Adrenal gland (tissue), 19 donors: ENCODE measurements at places on chromosomes 4 and X. TPM values are rescaled to one million over a fixed set of nuclear protein-coding genes. Genes with fewer than 3 reads are reported as not detected.
A peak's percentile ranks its signal among the peaks of the same experiment; 100 is the strongest.

SAGE1 gene
- not detected for total RNA-seq

CT45A3 gene
- not detected for total RNA-seq

FGFR3 gene
- 2.0 TPM for total RNA-seq

PPP2R2C gene
- 2.0 TPM for total RNA-seq

CYLC1 gene
- total RNA-seq: not detected

TCEAL3 gene
- 23.5 TPM for total RNA-seq

FAM47E gene
- total RNA-seq: 2.8 TPM

MND1 gene
- total RNA-seq: not detected

TCP11X2 gene
- total RNA-seq: not detected

ACE2 gene
- 1.9 TPM for total RNA-seq

DNA sequence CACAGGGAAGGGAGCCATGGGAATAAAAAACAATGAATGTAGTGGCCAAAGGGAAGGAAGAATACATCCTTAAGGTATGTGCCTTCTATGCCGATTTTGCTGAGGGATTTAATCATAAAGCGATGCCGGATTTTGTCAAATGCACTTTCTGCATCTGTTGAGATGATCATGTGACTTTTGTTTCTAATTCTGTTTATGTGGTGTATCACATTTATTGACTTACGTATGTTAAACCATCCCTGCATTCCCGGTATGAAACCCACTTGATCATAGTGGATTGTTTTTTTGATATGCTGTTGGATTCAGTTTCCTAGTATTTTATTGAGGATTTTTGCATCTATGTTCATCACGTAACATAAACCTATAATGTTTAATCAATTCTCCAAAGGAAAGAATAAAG lies 60.0 kb downstream of the SSX7 start:
- DNase-seq: no peak

- no peak for DNase-seq
Measured at GRCh38 chr4:150479657-150480056, 102.3 kb upstream of the MAB21L2 start.

DNA sequence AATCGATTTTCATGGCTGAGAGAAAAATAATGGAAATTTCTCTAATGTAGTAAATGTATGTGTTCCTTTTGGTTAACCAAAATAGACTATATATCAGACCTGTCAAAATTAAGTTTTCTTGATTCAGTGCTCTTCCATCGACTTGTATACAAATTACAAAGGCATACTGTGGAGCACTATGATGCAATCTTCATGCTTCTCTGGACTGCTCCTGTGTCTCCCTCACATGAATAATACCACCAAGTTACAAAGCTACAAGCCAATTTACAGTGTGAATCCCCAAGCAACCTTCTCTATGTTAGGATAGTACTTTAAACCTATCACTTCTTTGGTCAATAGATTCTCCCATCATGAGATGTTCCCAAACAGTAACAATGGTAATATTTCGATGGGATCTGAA lies 577.9 kb downstream of the PPARGC1A start:
- DNase-seq: no peak

GRCh38 chrX:85018471-85018870 lies 14.8 kb downstream of the APOOL start:
- DNase-seq: no peak

DNA sequence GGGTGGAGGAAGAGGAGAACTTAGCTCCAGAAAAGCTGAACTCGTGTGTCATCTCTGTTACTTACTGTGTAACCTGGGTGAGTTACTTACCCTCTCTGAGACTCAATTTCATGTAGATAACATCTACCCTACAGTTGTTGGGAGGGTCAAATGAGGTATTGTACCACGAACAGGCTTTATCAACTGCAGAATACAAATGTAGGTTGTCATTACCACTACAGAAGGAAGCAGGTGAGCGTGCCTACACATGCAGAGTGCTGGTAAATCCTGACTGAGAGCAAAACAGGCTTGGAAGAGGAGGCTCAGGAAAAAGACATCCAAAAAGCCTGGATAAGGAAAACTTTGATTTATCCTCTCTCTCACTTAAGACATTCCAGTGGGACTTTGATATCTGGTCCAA lies 7.2 kb downstream of the PIGA start:
- no peak for DNase-seq

- DNase-seq: peak; percentile 58
Measured at GRCh38 chr4:118969359-118969758, 80.7 kb downstream of the SYNPO2 start.

GRCh38 chr4:16136827-16137226 lies 53.0 kb upstream of the PROM1 start:
- no peak for DNase-seq

GRCh38 chr4:73275318-73275654 lies 16.7 kb upstream of the ANKRD17 start:
- DNase-seq: no peak

DNA sequence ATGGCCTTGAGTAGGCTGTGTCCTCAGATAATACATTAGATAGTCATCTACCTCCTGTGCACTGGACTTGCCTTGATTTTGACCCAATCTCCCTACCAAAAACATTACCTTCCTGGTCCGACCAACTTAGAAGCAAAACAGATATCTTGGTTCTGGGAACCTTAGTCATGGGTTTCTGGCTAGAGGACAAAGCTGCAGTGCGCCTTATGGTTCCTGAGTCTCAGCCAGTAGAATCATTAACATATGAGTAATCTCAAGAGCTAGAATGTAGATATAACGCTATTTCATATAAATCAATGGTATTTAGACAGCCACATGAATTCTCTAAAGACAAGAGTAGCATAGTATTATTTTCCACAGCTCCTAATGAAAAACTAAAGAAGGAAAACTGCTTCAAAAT lies 83.1 kb downstream of the GRIA3 start:
- DNase-seq: peak; percentile 24

DNA sequence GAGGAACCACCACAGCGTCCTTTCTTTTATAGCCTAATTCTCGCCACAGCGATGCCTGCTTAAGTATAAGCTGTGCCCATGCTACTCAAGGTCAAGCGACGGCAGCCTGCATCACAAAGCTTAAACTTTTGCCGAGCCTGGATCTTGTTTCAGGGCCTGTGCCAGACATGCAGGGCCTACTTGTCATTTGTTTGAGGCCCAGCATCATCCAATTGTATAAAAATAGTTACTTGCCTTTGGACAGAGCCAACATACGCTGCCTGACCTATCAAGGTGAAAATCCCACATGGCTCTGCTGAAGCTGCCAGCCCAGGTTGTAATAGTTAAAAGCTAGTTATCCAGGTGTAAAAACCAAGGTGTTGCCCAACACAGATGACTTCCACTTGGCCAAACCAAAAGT lies 107.1 kb downstream of the TMEM131L start:
- no peak for DNase-seq
